ENCODE measurements at places on chromosomes 7 and 10.
A peak's percentile ranks its signal among the peaks of the same experiment; 100 is the strongest.

DNA sequence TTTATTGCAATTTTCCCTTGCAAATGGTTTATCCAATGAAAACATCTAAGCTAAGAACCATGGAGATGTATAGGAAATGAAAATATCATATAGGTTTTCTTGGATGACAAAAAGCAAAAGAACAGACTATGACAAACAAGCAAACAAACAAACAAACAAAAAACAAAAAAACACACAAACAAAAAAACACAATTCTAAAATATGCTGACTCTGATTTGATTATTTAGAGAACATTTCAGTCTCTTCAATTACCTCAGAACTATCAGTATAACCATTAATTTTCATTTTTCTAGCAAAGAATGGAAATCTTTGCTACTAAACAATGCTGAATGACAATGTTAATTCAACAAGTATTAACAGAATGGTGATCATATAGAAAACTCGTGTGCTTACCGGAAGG, 369.5 kb upstream of the LRRN3 start:
- no peak for DNase-seq

DNA sequence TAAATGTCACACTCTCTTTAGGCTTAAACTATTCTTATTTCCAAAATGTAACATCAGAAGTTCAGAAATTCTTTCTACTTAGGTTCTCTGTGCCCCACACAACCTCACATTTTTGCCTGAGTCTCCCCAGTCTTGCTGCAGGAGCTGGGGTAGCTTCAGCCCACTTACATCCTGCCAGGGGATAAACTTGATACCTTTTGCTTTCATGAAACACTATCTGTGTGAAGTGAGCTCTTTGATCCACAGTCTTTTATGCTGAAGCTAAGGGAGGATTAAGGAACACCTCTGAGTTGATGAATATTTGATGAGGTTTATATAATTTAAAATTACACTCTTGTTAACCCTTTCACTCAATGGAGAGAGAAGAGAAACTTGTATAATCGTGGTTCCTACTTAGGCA, 341.0 kb downstream of the AUTS2 start:
- no peak for DNase-seq

DNA sequence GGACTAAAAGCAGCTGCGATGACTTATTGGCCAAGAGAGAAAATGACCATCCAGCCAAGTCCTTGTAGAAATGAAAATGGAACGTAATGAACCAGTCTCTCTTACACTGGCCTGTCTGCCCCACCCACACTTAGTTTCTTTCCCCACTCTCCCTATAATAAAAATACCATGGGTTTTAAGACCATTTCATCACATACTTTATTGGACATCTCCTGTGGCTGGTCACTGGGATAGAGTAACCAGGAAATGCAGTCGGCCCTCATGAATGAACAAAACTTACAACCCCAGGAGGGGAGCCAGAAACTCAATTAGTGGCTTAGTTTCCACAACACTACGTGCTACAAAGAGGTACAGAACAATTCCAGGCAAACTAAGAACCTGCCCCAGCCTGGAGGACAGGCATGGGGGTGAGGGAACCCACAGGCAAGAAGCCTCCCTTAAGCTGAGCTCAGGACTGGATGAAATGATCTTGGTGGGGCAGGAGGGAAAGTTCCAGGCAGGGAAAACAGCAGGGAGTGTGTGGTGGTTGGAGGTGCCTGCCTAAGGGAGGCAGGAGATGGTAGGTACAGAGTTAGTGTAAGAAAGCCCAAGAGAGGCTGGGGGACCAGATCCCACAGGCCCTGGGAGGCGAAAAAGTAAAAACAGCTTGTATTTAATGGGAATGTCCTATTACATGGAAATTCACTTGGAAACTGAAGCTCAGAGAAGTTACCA, 29.6 kb downstream of the MKI67 start:
- DNase-seq, result no peak

DNA sequence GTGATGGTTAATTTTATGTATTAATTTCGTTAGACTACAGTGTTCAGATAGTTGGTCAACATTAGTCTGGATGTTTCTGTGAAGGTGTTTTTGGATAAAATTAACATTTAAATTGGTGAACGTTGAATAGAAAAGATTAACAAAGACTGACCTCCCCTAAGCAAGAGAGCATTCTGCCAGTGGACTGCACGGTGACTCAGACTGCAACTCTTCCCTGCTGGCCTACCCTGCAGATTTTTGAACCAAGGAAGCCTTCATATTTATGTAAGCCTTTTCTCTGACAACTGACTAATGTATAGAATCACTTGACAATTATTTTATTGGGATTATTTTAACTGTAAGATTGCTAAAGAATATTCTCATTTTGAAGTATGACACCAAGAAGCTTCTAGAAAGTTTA, 7.9 kb upstream of the ZNF248 start:
- DNase-seq, result no peak

DNA sequence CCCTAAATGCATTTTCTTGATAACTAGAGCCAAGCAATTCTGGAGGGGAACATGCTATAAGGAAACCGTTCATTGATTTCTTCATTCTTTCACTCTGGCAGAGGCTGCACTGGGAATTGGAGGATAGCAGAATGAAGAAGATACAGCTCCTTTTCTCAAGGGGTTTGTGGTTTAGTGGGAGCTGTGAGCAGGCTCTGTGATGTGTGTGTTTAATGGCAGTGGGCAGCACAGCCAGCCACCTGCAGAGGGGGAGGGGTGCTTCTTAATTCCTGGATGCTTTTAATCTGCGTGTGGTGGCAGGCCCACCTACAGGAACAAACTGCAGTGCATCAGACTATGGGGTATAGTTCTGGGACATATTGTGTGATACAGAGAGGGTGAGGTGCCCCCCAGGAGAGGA, 31.9 kb downstream of the RPS24 start:
- no peak for DNase-seq

- no peak for DNase-seq
These were observed 36.5 kb downstream of the KLF6 start for GRCh38 chr10:3748484-3748883.

GRCh38 chr7:55439627-55440026, 74.5 kb downstream of the LANCL2 start:
- DNase-seq, result no peak

- no peak for DNase-seq
These were observed 80.0 kb downstream of the CFAP58 start for GRCh38 chr10:104433669-104434068.

- DNase-seq, result no peak
These were observed 19.1 kb downstream of the ZFAND4 start for GRCh38 chr10:45653454-45653853.

- peak; percentile 81 for DNase-seq
These were observed 16.1 kb downstream of the ANKRD16 start for GRCh38 chr10:5873515-5873995.

GRCh38 chr7:37918526-37918925, 1.9 kb upstream of the SFRP4 start:
- DNase-seq, result peak; percentile 15

GRCh38 chr10:51709324-51709972, 10.1 kb upstream of the CSTF2T start:
- DNase-seq, result no peak

GRCh38 chr7:106243893-106244292, 40.9 kb downstream of the NAMPT start:
- DNase-seq, result no peak

GRCh38 chr7:45646996-45647825, 73.0 kb downstream of the ADCY1 start:
- no peak for DNase-seq

- DNase-seq, result no peak
These were observed 105.6 kb downstream of the APBB1IP start for GRCh38 chr10:26543567-26544306.

- DNase-seq, result no peak
These were observed 54.3 kb downstream of the BMS1 start for GRCh38 chr10:42836771-42837468.

- no peak for DNase-seq
These were observed 140.0 kb downstream of the CHCHD3 start for GRCh38 chr7:132941905-132942304.

GRCh38 chr10:72175149-72175548, 40.7 kb upstream of the ANAPC16 start:
- no peak for DNase-seq
